Heart left ventricle (tissue), 16 donors: ENCODE measurements at places on chromosomes 7 and 10. TPM values are rescaled to one million over a fixed set of nuclear protein-coding genes. Genes with fewer than 3 reads are reported as not detected.

Gene WDFY4
- 0.56 TPM for total RNA-seq

Gene PTF1A
- not detected for total RNA-seq

DNA sequence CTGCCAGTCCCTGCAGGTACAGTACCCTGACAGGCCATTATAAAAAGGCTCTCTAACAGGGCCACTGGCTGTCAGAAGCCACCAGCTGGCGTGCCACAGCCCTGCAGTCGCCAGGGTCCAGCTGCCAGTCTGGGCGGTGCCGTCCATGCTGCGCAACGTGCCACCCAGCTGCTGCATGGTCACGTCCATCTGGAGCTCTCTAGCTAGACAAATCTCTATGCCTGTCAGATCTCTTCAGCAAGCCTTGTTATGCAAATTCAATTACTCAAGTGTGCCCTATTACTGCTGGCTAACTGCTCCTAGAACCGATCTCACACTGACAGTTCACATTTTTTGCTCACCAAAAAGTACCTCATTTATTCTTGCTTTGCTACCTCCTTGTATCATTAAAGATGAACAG is 75.9 kb downstream of the HIBADH start:
- no peak for DNase-seq

Gene LEP
- total RNA-seq = 0.21 TPM

DNA sequence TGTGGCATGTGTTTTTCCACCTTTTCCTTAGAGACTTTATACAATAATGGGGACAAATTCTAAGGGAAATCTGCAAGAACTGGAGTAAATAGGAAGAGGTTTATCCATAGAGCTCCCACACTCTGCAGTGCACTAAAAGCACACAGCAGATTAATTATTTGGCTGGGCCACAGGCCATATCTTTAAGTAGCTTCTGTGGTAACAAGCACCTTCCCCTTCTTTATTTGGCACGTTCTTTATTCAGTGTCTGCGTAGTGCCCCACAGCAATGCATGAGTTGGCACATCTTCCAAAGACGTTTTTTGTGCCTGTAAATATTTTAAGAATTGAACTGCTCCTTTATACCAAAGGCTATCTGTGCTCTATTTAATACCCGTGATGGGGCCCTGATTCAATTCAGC is 104.9 kb upstream of the MBL2 start:
- DNase-seq = no peak
